ENCODE measurements at places on chromosomes 12 and 14.
A peak's percentile ranks its signal among the peaks of the same experiment; 100 is the strongest.

GRCh38 chr12:51351913-51352532 is 5.5 kb upstream of the CELA1 start:
- DNase-seq: peak; percentile 73

- DNase-seq: no peak
These were observed 28.2 kb upstream of the BCAT1 start for GRCh38 chr12:24977060-24977459.

- DNase-seq: no peak
These were observed 26.1 kb downstream of the KCTD10 start for GRCh38 chr12:109450980-109451379.

- DNase-seq: peak; percentile 79
These were observed 4.4 kb upstream of the SHMT2 start for GRCh38 chr12:57224973-57225679.

DNA sequence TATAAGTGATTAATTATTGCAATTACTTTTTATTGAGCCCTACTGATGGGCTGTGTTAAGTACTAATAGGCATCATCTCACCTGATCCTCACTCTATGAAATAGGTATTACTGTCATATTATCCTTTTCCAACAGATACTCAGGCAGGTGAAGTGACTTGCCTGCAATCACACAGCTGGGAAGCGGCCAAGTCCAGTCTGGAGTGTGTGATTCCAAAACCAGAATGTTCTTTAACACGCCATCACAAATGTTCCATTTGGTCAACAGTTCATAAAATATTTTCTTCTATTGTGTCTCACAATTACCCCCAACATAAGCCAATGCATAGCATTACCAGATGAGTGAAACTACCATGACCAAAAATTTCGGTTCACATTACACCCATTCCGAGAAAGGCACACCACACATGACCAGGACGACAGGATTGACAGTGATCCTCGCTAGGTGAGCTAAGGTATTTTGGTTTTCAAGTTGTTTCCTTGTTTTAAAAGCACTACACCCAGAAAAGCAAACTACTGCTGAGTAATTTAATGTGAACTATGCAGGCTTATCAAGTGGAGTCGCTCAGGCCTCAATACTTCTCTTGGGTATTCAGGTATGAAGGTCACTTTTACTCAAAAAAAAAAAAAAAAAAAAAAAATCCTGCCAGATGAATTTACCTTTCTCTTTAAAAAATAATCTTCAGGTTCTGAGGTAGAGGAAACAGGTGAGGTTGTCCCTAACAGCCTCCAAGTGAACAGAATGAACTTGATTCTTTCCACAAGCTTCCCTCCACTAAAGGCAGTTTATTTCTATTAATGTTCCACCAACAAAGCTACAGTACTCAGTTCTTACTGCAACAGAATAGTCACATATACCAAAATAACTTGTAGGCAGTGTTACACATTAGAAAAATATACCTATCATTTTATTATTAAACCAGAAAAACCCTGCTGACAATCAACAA is 2.4 kb downstream of the VPS37B start:
- no peak for DNase-seq

DNA sequence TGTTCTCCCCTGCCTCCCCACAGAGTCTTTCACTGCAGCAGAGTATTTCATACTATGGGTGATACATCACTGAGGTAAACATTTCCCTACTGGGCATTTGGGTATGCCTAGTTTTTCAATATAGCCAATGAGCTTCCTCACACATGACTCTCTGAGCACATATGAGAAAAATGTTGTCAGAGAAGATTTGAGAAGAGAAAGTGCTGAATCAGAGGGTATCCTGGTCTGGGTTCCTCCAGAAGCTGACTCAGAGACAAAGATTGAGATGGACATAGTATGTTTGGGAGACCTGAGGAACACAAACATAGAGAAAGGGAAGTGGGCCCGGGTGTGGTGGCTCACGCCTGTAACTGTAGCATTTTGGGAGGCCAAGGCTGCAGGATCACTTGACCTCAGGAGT is 12.6 kb downstream of the SLC8B1 start:
- no peak for DNase-seq

DNA sequence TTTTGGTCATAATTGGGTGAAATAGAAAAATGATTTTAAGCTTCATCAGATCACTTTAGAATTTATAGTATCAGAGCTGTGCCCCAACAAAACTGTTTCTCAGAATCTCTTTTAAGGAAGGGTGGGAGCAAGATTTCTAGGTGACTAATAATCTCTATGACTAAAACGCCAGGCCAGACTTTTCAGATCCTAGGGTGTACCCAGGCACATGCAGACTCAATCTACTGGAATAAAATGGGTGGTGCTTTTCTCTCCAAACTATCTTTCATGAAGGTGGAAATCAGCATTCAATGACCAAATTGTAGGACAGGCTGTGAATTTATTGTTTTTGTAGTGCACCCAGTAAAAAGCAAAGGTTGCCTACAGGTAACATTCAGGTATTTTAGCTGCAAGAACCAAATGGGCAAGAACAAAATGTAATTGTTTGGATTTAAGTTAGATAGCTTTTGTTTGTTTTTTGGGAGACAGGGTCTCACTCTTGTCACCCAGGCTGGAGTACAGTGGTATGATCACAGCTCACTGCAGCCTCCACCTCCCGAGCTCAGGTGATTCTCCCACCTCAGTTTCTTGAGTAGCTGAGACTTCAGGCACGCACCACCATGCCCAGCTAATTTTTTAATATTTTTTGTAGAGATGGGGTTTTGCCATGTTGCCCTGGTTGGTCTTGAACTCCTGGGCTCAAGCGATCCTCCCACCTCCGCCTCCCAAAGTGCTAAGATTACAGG is 49.5 kb downstream of the PPP2R5C start:
- no peak for DNase-seq

GRCh38 chr14:24701062-24701461 is 67.1 kb upstream of the GZMB start:
- DNase-seq: peak; percentile 28

DNA sequence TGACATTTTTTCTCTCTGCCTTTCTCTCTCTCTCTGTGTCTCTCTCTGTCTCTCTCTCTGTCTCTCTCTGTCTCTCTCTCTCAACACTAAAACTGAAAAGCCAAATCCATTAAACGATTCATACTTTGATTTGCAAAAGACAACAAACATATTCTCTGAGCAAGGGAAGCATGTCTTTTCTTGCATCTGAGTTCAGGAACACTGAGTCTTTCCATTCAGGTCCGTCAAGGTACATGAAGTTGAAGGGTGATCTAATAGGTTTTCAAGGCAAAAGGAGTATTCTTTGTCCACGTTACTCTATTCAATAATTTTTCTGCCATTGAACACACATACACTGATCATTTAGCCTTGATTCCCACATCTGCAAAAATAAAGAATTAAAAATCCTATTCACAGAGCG is 900.9 kb downstream of the BCL11B start:
- DNase-seq: no peak

GRCh38 chr14:70064136-70064865 is 124.5 kb downstream of the SLC8A3 start:
- no peak for DNase-seq

- no peak for DNase-seq
These were observed 55.9 kb upstream of the SRRM4 start for GRCh38 chr12:118925407-118925806.

DNA sequence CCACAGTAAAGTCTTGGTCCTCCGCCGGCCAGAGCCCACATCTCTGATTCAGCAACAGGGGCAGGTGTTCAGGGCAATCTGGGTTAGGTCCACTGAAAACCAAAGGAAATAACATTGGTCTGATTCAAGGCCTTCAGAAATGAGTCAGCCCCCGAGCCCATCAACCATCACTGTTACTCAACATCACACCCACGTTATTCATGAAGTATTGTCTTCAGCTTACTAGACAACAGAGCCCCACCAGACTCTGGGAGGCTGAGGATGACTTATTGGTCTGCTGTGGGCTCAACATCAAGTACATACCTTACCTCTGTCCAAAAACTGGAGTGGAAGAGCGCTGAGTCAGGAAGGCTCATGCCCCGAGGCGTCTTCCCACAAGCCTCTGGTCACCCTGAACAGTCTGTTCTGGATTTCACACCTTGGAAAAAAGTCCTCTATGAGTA is 97.5 kb downstream of the ZFP36L1 start:
- no peak for DNase-seq

GRCh38 chr12:1491983-1492697 is 102.2 kb downstream of the FBXL14 start:
- no peak for DNase-seq

DNA sequence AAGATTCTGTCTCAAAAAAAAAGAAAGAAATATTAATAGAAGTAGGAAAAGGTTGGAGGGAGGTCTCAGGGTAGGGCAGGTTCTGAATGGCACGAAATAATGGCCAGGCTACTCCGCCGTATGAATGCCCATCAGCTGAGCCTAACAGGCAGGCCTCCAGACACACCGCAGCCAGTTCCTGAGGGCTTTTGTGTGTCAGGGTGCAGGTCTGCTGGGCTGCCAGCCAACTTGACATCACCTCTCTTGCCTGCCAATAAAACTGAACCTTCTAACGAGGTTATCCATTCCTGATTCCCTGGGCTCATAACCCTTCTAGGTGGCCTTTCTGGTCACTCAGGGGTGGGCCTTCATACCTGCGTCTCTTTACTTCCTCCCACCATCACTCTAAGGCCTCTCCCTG is 3.0 kb downstream of the IFI27 start:
- no peak for DNase-seq

GRCh38 chr12:94042321-94042720 is 106.1 kb upstream of the PLXNC1 start:
- DNase-seq: no peak

DNA sequence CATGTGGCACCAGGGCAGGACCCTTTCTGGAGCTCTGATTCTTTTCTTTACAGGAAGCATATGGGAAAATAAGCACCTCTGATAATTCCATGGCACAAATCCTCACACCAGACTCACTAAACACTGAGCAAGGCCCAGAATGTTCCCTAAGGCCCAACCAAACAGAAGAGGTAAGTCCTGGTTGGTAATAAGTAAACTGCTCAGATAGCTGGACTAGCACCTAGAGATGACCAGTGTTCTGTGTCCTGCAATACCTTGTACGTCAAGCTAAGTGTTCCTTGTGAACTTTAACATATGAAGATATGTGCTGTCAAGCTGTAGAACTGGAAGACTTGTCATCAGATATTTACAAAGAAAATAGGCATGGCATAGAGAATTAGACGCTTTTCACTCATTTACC is 186.7 kb downstream of the ESR2 start:
- no peak for DNase-seq

GRCh38 chr12:11513288-11513687 is 117.9 kb upstream of the PRB2 start:
- peak; percentile 22 for DNase-seq

DNA sequence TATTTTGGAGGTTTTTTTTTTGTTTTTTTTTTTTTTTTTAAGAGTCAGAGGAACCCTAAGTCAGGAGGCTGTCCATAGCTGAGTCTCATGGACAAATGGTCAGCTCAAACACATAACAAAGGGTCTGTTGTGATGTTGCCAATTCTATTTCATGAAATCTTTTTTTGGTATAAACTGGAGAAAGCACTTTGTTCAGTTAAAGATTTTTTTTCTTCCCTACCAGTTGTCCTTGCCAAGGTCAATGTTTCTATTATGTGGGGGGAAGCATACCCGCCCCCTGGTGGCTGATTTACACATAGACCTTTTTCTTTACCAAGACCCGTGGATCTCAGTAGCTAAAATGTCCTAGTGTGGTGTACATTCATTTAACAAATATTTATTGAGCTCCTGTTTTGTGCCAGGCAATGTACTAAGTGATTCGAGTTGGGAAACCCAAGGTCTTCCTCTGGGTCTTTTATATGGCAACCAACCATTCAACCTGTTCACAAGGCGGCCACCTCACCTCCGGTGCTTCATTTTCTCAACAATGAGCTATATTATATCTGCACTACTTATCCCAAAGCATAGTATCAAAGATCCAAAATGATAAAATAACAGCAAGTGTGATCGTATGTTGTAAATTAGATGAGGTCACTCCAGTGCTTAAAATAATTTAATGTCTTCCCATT is 214.5 kb downstream of the PAH start:
- DNase-seq: peak; percentile 71

DNA sequence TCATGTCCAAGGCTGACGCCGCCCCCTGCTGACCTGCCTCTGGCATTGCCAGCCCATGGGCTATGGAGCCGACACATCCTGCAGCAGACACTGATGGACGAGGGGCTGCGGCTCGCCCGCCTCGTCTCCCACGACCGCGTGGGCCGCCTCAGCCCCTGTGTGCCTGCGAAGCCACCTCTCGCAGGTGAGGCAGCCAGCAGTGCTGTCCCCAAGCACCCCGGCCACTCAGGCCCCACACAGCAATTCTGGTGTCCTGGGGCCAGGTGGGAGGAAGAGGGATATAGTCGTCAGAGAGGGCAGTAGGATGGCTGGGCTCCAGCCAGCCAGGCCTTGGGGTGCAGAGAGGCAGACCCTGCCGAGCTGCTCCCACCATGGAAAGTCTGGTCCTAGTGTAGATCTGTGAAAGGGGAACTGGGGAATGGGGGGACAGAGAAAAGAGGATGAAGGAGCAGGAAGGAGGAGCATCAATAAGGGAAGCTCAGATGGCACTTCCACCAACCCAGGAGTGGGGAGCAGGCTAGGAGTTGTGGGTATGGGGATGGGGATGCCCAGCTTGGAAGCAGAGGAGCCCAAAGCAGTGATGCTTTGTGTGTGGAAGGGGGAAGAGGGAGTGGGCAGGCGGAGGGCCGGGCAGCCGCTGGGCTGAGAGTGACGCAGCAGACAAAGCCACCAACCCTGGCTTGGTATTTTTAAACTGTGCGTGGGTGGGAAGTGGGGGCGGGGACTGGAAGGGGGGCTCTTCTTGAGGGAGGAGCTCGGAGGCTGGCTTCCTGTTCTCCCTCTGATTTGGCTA is 4.7 kb downstream of the NAB2 start:
- peak; percentile 89 for DNase-seq

DNA sequence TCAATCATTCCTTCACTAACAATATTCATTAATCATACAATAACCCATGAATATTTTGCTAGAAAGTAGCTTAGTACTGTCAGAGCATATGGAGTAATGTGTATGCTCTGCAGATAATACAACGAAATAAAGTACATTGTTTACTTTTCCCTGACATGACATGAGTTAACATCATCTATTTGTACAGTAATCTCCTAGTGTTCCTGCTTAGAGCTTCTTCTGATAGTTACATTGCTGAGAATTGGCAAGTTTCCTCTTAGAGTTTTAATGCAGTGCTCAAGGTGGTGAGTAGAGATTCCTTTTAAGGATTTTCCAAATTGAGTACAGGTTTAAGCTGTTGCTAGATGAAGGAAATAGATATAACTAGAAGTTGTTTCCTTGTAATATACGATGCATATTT is 164.5 kb upstream of the NPAS3 start:
- no peak for DNase-seq

DNA sequence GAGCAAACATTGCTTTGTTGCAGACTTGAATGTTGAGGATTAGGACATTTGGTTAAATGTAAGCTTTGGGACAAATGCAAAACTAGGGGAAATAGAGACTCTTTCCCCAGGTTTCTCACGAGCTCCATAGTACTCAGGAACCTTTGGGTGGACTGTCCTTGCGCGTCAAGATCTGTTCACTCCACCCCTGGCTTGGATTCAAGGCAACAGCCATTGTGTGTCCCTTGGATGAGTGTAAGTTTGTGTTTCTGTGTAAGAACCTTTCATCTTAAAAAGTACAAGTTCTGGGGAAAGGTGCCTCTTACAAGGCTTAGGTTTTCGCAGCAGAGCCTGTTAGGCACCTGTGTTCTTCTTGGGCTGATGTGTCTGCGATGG is 3.7 kb downstream of the SUSD6 start:
- DNase-seq: no peak

Measured in iPS-NIHi11 (cell line).